NT2/D1 (cell line): ENCODE measurements at places on chromosomes 16 and 17.

- no peak for DNase-seq
These were observed 192.1 kb upstream of the KIF2B start for GRCh38 chr17:53630638-53631037.

GRCh38 chr17:67260170-67260987 is 15.4 kb upstream of the HELZ start:
- no peak for DNase-seq

DNA sequence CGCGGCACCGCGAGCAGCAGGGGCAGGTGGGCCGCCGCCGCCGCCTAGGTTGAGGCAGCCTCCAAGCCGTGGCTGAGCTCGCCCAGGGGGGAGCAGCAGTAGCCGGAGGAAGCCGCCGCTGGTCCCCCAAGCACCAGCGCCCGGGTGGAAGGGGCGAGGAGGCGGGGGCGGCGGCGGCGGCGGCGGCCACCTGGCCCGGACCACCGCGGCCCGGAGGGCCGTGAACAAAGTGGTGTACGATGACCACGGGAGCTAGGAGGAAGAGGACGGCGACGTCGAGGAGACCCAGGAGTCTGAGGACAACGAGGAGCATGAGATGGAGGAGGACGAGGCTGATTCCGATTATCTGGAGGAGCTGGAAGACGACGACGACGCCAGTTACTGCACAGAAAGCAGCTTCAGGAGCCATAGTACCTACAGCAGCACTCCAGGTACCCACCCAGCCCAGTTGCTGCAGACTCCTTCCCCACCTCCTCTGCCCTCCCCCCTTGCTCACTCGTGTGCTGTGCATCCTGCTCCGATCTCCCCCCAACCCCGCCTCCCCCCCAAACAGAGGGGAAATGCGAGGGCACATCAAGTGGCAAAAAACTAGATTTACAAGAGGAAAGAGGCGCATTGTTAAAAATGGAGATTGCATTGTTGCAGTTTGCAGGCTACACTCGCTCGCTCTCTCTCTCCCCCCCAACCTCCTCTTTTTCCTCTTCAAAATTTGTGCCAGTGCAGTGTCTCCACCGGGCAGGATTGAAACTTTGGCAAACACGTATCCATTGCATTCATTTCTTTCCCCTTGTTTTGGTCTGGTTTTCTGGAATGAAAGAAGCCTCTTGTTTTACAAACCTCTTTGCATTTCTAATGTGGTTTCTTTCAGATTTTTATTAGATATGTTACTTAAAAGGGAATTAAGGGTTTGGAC is 41.8 kb upstream of the AMZ2 start:
- no peak for DNase-seq

DNA sequence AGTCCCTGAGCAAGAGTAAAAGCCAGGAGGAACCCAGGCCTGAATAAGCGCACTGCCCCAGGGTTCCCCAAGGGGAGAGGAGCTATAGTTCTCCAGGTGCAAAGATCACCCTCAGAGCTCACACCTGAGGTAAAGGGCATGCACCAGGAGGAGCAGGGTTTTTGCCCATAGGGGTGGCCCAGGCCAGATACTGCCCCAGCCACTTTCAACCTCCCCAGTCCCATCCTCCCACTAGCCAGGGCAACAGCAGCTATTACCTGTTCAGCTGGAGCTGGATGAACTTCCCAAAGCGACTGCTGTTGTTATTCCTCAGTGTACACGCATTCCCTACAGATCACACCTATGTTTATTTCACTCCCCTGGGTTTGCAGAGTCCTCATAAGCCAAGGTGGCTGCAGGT is 19.8 kb downstream of the MYO19 start:
- no peak for DNase-seq

DNA sequence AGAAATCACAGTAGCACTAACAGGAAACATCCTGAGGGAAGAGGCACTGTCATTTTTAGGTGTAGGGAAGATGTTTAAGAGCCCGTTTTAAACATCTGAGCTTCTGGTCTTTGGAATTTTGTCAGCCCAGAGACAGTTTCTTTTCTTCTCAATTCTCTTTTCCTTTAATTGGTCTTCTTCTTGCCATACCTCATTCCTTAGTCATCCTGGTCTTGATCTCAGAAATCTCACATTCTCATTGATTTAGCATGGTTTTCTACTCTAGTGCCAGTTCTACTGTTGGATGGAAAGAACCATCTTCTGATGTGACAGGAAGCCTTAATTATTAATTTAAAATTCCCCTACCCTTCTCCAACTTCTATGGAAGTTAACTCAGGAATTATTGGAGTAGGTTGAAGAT is 25.4 kb downstream of the BMERB1 start:
- DNase-seq = no peak

DNA sequence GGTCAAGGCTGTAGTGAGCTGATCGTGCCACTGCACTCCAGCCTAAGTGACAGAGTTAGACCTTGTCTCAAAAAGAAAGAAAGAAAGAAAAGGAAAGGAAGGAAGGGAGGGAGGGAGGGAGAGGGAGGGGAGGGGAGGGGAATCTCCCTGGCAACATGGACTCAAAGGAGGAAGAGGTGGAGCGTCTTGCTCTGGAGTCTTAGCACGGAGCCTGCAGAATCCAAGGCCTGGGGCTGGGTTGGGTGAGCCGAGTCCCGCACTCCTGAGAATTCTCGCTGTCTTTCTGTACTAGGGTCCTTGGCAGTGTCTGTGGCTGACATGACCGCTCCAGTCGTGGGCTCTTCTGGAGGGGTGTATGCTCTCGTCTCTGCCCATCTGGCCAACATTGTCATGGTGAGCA is 36.9 kb downstream of the C17orf75 start:
- DNase-seq = no peak

DNA sequence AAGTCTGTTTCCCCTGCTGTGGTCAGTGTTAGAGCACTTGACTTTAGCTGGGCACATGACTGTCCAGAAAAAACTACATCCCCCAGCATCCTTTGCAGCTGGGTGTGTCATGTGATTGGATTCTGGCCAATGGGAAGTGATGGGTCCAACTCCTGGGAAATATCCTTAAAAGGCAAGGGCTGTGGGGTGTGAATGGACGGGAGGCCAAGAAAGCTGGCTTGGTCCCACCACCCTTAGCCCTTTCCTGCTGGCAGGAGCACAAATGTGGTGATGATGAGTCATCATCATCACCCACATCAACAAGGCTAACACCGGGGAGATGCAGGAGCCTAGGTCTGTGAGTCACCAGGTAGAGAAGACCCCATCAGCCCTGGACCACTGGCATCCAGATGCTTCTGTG is 341.7 kb downstream of the C16orf95 start:
- DNase-seq = peak; percentile 66

GRCh38 chr16:81526935-81527334 is 82.3 kb downstream of the CMIP start:
- no peak for DNase-seq

- no peak for DNase-seq
These were observed 55.9 kb downstream of the ANKRD11 start for GRCh38 chr16:89434490-89434889.

DNA sequence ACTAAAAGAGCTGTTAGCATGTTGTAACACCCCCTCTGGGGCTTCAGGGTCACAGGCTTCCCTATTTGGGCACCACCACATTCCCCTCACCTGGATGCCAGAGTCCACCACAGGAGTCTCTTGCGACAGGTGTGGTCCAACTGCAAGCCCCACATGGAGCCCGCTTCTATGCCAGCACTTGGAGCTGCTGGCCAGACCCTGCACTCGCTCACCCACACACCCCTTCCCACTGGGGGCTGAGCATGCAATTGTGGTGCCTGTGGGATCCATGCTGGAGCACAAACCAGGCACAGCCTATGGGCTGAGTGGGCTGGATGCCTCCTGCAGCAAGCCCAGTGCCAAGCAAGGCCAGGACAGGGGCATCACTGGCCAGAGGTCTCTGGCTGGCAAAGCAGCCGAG is 6.0 kb upstream of the BLMH start:
- no peak for DNase-seq

- no peak for DNase-seq
These were observed 18.1 kb downstream of the CMIP start for GRCh38 chr16:81462683-81463082.

- no peak for DNase-seq
These were observed 3.8 kb upstream of the CHD3 start for GRCh38 chr17:7884581-7885366.

DNA sequence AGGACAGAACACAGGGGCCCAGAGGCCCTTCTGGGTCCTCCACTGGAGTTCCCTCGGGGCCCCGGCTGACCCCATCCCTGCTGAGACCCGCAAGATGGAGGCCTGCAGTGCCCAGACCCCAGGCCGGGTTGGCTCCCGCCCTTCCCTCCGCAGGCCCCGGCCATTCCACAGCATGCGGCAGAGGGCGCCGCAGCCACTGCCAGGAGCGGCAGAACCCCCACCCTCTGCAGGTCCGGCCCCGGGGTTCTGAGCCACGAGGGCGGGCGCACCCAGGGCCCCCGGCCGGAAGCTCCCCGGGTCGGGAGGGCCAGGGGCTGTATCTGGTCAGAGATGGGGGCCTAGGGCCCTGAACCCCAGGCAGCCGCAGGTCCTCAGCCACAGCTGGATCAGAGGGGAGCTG is 2.4 kb upstream of the PERCC1 start:
- no peak for DNase-seq

GRCh38 chr17:38588788-38589174 is 17.0 kb downstream of the SRCIN1 start:
- no peak for DNase-seq

DNA sequence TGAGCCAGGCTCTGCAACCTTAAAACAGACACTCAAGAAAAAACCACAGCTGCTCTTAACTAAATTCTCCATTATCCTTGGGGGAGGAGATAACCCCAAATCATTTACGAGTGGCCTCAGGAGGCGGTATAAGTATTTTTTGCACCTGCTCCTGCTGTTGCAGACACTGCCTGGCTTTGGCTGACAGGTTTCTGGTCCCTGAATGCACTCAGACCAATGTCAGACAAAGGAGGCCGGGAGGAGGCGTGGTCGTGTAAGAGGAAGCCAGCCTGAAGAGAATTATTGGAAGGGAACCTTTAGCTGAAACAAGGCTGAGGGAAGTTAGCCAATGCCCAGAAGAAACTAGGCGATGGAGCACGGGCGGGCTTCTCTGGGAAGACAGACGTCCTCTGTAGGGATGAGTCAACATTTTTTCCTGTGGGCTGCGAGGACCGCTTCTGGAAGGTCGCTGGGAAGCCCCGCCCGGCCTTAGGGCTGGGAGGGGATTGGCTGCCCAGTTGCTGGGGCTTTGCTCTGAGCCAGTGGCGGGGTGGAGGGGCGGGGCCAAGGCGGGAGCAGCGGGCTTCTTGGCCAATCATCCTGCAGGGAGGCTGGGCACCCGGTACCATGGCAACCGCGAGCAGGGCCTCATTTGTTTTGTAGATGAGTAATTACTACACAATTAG is 82.3 kb downstream of the CCDC182 start:
- no peak for DNase-seq

- no peak for DNase-seq
These were observed 69.9 kb upstream of the SEC14L1 start for GRCh38 chr17:77070888-77071279.

GRCh38 chr17:41824086-41824485 is 11.3 kb downstream of the FKBP10 start:
- no peak for DNase-seq

DNA sequence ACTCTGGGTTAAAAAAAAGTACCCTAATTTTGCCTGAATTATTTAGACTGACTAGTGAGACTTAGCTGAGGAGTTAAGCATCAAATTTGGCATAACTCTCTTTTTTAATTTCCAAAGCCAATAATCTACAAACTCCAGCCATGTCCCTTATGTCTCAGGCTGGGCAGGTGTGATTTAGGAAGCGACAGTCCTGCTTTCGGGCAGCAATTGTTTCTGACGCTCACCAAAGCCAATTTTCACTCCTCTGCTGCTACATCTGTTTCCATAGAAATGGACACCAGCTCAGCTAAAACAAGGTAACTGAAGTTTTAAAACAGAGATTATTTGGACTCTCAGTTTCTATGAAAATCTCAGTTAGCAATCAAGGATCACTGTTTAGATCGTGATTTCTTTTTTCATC is 338.7 kb downstream of the ABCC12 start:
- no peak for DNase-seq
